Right atrium auricular region (tissue), 2 donors: ENCODE measurements at places on chromosomes 3 and 15.
A peak's percentile ranks its signal among the peaks of the same experiment; 100 is the strongest.

DNA sequence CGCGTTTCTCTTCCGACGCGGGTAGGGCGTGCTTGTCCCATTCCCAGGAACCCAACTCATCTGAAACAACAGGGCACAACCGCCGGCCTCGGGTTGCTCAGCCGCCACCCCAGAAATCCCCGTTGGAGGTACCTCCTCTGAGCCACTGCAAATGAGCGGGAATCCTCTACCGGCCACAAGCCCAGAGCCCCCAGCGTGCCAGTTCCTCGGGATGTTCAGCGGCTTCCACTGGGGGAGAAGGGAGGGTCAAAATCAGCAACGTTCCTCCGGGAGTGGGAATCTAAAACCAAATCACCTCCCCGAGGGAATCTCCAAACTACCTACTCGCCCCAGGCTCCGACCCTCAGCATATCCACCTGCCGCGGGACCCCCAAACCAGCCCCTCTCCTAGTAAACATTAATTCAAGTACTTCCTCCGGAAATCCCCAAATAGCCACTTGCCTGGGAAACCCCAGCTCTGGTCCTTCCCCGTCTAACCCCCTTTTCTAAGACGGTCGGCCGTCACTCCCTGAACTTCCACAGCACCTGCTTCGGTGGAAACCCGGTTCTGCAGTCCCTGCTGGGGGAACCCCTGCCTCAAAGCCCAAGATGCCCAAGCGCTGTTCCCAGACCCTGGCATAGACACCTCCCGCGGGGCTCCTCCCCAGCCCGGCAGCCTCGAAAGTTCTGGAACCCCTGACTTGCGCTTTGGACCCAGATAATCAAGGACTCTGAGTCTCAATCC lies 887 bp downstream of the OXTR start:
- H3K27me3 ChIP-seq, result no peaks in the 10 kb centered on the region
- peak overlapping the region; percentile 42 for H3K4me3 ChIP-seq

DNA sequence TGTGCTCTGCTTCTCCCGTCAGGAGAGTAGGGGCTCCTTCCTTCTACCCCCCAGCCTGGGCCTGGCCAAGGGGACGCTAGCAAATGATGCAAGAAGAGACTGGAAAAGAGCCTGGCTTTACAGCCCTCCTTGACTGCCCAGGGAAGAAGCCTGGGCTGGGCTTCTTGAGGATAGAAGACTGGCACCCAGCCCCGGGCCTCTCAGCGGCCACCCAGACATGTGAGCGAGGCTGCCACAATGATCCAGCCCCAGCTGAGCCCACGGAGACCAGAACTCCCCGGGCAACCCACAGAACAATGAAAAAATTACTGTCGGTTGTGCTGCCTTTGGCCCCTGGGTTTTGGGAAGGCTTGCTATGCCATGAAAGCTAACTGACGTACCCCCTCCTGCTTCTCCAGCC lies 100.6 kb upstream of the PRR20G start:
- no peaks in the 10 kb centered on the region for H3K27me3 ChIP-seq
- H3K4me1 ChIP-seq, result no peaks in the 10 kb centered on the region
- H3K4me3 ChIP-seq, result no peak overlapping the region
- no peak overlapping the region for H3K27ac ChIP-seq
- DNase-seq, result no peak
- H3K36me3 ChIP-seq, result no peaks in the 10 kb centered on the region

GRCh38 chr15:88613074-88613944 lies 7.8 kb upstream of the AEN start:
- no peaks in the 10 kb centered on the region for H3K36me3 ChIP-seq
- H3K4me1 ChIP-seq, result no peaks in the 10 kb centered on the region
- no peak overlapping the region for H3K4me3 ChIP-seq
- no peaks in the 10 kb centered on the region for H3K27me3 ChIP-seq
- no peak overlapping the region for H3K27ac ChIP-seq

- H3K36me3 ChIP-seq, result no peaks in the 10 kb centered on the region
- DNase-seq, result no peak
- peak overlapping the region; percentile 70 for H3K27ac ChIP-seq
- no peaks in the 10 kb centered on the region for H3K4me1 ChIP-seq
These were observed 4.4 kb upstream of the IQSEC1 start for GRCh38 chr3:13077431-13078162.

DNA sequence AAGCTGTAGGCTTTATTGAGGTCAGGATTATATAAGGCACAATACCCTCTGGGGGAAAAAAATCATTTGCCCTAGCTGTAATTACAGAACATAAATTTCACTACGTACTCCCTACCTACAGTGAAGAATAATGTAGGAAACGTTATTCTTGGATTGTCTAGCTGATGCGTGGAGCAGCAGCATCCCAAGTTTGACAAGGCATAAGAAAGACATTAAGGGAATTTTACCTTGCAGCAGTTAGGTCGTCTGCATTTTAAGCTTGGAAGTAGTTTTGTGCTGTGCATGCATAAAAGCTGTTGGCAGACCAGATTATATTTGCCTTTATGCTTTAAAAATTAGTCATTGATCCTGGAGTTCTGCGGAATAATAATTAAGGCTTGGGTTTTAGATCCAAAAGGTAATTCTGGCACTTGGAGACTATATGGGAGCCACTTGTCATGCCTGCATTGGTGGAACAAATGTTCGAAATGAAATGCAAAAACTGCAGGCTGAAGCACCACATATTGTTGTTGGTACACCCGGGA lies 2.2 kb downstream of the EIF4A2 start:
- H3K27ac ChIP-seq, result peak overlapping the region; percentile 100
- peak overlapping the region; percentile 93 for H3K4me3 ChIP-seq
- no peaks in the 10 kb centered on the region for H3K4me1 ChIP-seq
- no peaks in the 10 kb centered on the region for H3K27me3 ChIP-seq
- DNase-seq, result no peak

DNA sequence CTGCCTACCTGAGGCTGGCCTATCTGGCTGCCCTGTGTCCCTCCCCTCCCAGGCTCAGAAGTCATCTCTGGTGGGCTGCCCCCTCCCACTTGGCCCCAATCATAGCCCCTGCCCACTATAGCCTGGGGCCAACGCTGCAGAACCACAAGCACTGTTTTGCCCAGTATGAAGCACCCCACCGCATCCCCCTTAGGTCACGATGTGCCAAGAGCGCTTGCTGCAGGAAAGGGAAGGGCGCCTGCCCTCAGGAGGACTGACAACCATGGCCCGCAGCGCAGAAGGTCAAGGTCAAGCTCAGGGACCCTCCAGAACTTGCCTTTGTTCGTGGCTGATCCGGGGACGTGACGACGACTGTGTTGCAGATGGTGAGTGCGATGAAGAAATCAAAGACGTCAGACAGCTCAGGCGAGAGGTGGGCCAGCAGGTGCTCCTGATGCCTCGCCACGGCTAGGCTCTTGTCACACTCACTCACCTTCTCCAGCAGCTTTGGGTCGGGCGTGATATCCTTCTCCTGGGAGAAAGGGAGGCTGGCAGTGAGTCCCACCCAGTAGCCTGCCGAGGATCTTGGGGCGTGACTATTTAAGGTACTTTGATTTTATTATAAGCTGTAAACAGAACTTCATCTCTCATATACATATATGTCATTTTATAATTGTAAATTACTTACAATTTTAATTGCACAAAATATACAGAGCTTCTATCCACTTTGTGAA lies 146.6 kb downstream of the ATP10A start:
- H3K27me3 ChIP-seq, result no peaks in the 10 kb centered on the region
- H3K4me3 ChIP-seq, result no peak overlapping the region
- H3K27ac ChIP-seq, result no peak overlapping the region
- DNase-seq, result no peak

DNA sequence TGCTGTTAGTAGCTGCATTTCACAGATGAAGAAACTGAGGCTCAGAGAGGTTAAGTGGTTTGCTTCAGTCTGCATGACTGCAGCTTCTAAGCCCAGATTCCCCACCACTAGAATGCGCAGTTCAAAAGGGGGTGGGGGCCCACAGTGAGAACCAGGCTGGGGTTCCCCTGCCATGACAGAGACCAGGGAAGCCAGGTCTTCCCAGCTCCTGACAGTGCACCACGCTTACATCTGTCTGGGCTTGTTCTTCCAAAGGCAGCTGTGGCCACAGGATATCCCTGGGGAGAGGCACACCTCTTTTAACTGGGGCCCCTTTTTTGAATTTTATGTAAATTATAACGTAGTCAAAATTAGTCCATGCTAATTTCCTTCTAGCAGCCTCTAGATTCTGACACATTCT lies 5.3 kb downstream of the PLEKHO2 start:
- peaks cover 72% of the 10 kb centered on the region for H3K4me1 ChIP-seq
- no peaks in the 10 kb centered on the region for H3K27me3 ChIP-seq
- H3K36me3 ChIP-seq, result peaks cover 30% of the 10 kb centered on the region
- no peak overlapping the region for H3K4me3 ChIP-seq

DNA sequence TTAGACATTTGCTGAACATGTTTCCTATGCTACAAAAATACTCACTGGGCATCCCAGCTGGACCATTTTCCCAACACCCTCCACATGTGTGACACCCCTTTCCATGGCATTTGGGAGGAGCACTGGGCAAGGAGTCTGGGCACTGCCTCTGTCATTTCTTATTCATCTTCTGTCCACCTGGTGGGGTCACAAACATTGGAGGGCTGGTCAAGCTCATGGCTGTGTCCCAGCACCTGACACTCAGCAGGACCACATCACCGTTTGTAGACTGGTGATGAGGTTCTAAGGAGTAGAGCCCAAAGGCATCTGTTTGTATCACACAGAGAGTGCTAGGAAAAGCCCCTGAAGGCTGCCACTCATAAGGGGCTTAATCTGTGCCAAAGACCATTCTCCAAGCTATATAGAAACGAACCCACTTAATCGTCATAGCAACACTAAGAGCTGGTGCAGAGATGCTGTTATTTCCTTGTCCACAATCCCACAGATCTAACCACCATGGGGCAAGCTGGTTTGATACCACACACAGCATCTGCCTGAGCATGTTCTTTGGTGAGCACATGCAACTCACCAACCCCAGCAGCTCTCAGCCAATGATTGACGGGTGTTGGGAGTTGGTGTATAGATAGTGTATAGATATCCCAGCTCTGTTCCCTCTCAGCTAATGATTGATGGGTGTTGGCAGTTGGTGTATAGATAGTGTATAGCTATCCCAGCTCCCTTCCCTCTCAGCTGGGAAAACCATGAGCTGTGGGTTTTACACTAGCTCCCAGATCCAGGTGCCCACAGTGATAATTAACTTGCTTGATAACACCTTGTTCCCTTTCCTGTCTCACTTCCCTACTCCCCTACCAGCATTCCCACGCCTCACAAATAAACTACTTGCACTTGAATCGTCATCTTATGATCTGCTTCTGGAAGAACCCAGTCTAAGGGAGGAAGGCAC lies 42.7 kb upstream of the ATP2B2 start:
- H3K27ac ChIP-seq, result no peak overlapping the region
- no peaks in the 10 kb centered on the region for H3K27me3 ChIP-seq
- DNase-seq, result no peak
- no peaks in the 10 kb centered on the region for H3K36me3 ChIP-seq

DNA sequence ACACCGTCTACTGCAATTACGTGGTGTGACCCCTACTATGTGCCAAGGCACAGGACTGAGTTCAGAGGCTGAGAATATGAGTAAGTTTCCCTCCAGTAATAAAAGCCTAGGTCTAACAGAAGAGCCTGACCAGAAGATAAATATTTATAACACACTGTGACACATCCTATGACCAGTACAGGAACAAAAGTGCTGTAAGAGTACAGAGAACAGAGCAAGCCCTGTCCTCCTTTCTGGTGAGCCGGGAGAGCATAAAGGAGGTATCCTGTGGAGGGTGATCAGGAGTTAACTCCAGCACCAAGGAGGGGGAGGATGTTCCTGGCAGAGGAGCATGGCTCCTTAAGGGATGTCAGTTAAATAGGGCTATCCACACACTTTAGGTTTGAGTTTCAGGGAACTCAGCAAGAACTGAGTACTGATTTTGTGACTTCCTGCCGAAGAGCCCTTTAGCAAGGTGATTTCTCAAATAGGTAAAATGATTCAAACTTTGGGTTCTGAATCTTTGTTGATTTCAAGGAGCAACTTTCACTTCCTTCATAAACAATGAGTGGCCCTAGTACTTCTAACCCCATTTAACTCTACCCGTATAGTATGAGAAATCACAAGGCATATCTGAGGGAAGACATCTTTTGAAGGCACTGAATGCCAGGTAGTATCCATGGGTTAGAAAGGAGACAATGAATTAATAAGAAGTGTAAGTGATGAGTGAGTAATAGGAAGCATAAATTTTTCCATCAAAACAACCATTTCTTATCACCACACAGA lies 198.0 kb downstream of the THRB start:
- no peak for DNase-seq
- no peaks in the 10 kb centered on the region for H3K4me1 ChIP-seq
- H3K36me3 ChIP-seq, result no peaks in the 10 kb centered on the region
- H3K27ac ChIP-seq, result no peak overlapping the region
- H3K4me3 ChIP-seq, result no peak overlapping the region

GRCh38 chr3:42497009-42497731 lies 5.3 kb upstream of the VIPR1 start:
- H3K27ac ChIP-seq, result no peak overlapping the region
- DNase-seq, result peak; percentile 36
- H3K4me3 ChIP-seq, result no peak overlapping the region
- peaks cover 11% of the 10 kb centered on the region for H3K4me1 ChIP-seq
- H3K36me3 ChIP-seq, result no peaks in the 10 kb centered on the region
- no peaks in the 10 kb centered on the region for H3K27me3 ChIP-seq

- no peaks in the 10 kb centered on the region for H3K27me3 ChIP-seq
- H3K36me3 ChIP-seq, result no peaks in the 10 kb centered on the region
- H3K4me3 ChIP-seq, result no peak overlapping the region
- H3K27ac ChIP-seq, result no peak overlapping the region
These were observed 74.2 kb upstream of the SATB1 start for GRCh38 chr3:18499301-18499700.

DNA sequence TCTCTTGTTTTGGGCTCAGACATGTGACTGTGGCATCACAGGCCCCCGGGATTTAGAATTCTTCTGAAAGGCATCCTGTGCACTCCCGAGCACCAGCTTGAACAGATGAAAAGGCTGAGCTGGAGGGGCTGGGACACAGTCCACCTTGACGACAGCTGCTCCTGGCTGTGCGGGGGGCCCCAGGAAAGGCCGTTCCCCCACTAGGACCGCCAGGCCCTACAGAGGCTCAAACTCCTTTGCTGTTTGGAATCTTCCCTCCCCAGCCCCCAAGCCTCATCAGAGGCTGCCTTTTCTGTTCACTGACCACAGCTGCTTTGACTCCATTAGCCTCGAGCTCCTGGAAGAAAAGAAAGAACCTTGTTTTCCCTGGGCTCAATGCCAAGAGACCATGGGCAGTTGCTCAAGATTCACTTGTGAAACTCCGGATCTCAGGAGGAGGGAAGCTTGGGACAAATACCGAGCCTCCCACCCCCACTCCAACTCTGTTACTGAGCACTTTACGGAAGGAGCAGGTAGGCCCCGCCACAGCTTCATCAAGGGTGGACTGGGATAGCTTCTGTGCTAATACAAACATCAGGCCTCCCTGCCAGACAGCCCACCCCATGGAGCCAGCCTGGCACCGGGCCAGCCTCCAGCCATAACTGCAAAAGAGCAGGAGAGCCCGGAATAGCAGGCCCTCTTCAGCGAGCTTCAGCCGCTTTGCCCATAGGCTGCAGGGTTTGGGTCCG lies 15.7 kb downstream of the CIDEC start:
- no peak overlapping the region for H3K4me3 ChIP-seq
- no peaks in the 10 kb centered on the region for H3K36me3 ChIP-seq
- DNase-seq, result peak; percentile 84
- H3K4me1 ChIP-seq, result no peaks in the 10 kb centered on the region

DNA sequence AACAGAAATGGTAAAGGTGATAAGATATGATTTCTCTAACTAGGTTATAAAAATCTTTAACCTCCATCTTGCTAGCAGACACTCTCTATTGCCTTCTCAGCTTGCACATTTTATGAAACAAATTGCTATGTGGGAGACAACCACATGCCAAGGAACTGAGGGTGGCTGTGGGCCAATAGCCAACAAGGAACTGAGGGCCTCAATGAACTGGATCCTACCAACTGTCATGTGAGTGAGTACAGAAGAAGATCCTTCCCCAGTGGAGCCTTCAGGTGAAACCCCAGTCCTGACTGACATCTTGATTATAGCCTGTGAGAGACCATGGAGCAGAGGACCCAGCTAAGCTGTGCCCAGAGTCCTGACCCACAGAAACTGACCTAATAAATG lies 129.2 kb upstream of the LRIG1 start:
- no peaks in the 10 kb centered on the region for H3K36me3 ChIP-seq
- H3K27me3 ChIP-seq, result no peaks in the 10 kb centered on the region
- no peak for DNase-seq
